ENCODE measurements at places on chromosomes 12 and 14.

GRCh38 chr12:122527478-122527944, 462 bp downstream of the KNTC1 start:
- DNase-seq = no peak

DNA sequence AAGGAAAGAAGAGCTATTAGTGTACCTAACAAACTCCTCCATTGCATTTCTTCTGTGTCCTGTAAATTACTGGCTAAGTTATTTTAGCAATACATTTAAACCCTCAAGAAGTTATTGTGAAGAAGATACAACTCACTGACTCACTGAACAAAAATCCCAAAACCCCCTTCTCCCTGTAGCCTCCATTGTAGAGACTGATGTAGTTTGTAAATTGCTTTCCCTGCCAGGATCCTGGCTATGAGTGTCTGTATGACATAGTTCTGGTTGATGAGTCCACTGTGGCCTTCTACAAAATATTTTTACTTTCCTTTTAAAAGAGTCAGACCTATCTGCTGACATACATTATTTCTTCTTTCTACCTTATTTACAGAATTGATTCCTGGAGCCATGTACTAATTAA, 155.6 kb downstream of the SLC6A15 start:
- DNase-seq = no peak

- DNase-seq = no peak
Observed at GRCh38 chr12:128643155-128643554, 180.6 kb downstream of the SLC15A4 start.

DNA sequence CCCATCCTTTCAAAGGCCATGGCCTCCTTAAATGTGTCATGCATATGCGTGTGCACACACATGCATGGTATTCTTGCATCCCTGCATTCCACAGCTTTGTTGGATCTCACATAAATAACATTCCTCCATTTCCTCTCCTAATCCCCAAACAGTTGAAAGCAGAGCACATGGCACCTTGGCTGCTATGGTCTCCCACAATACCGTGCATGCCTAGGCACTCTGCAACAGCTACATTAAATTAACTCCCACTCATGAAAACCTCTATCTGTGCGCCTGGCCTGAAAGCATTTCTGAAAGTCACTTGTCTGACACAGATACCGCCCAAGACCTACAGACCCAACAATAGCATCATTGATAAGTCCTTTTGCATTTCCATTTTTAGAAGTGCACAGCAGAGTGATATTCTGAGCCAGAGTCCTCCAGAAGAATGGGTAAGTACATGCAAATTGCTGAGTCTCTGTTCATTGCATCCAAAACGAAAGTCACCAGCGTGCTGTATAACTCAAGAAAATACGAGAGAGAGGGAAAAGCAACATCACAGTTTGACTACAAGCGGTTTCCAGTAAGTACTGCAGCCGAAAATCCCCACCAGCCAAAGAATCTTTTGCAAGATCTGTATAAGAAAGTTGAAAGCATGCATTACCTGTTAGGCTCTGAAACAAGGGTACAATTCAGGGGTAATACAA, 436 bp downstream of the ASB2 start:
- DNase-seq = no peak

GRCh38 chr12:90290980-90291975, 582.6 kb upstream of the ATP2B1 start:
- DNase-seq = no peak

GRCh38 chr12:52248541-52249461, 15.8 kb downstream of the KRT7 start:
- DNase-seq = peak; percentile 42

DNA sequence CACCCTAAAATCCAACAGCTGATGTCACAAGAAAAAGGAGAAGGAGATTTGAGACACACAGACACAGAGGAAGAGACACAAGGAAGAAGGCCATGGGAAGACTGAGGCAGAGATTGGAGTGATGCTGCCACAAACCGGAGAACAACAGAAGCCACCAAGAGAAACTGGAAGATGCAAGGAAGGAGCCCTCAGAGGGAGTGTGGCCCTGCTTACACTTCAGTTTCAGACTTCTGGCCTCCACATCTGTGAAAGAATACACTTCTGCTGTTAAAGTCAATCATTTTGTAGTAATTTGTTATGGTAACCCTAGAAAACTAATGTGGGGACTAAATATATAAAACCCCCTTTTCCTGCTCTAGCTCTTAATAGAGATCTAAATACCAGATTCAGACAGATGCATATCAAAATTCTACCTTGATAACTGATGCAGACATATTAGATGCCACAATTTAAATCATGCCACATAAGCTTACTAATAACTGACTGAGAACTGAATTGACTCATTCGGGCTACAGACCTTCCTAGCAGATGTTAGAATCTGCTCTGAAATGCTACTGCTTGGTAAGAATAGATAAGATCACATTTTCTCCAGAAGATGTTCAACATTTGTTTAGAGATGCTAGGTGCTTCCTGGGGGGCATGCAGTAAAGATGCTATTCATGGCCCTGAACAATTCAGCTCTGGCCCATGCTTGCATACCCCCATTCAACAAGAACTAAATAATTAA, 113.1 kb upstream of the CCND2 start:
- DNase-seq = no peak

GRCh38 chr12:11092128-11092527, at the start of gene TAS2R43:
TAS2R43 (minus strand) TSS chr12:11092313; CDS start chr12:11092229, 84 bp downstream.
- DNase-seq = no peak

DNA sequence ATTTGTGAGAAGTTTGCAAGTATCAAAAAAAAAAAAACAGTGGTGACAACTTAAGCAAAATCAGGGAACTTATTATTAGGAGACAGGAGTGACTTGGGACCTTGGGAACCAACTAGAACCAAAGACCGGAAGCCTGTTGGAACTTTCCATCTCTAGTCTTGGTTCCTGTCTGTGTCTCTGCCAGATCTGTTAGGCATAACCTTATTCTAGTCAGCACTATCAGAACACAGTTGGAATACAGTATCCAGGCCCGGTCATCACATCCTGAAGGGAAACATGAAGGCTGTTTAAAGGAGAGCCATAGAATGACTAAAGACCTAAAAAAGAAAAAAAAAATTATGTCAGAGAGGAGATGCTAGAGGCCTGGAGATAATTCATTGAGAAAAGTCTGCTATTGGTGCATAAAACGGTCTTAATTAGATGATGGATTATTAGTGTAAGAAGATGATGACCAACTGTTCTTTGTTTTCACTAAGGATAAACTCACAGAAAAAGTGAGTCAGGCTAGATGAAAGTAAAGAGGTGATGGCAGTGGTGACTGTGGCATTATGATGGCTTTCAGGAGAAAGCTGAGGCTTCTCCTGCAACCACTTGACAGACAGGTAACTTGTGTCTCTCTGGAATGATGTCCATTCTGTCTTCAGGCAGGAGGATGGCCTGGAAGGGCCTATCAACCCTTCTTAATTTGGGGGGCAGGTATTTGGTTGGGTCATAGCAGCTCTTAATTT, 28.2 kb downstream of the DACT1 start:
- no peak for DNase-seq

- DNase-seq = no peak
Observed at GRCh38 chr14:50599700-50600444, 39.9 kb downstream of the ATL1 start.

DNA sequence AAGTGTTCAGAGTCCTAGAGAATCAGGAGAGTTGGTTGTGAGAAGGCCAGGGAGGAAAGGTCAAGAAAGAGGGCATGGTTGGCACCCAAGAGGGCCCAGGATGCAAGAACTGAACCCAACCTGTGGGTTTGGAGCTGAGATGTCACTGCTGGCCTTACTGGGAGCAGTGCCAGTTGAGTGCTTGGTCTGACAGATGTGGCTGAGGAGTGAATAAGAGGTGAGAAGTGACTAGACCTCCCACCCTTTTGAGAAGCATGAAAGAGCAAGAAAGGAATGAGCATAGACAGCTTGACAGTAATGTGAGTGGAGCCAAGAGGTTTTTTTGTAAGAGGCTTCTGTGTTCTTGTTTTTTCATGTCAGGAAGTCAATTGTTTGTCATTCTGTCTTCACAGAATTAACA, 95.3 kb downstream of the FGD4 start:
- no peak for DNase-seq

DNA sequence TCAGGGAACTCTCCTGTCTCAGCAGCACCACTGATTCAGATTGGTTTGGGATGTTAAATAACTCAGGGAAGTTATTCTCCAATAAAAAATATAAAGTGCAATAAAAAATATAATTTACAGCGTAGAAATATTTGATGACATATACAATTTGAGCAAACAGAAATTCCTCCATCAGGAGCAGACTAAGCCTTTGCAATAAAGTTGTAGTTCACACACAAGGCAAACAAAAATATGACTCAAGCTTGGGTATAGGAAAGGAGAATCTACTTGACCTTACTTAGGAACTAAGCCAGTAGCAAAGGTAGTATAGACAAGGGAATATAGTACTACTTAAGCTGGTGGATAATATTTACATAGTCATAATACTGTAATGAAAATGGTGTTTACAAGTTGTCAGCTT, 264.1 kb downstream of the KIF21A start:
- DNase-seq = no peak

GRCh38 chr12:121793838-121794533, 498 bp upstream of the RHOF start:
- DNase-seq = peak; percentile 97

GRCh38 chr14:106069804-106070625, 543.6 kb downstream of the TMEM121 start:
- DNase-seq = no peak

DNA sequence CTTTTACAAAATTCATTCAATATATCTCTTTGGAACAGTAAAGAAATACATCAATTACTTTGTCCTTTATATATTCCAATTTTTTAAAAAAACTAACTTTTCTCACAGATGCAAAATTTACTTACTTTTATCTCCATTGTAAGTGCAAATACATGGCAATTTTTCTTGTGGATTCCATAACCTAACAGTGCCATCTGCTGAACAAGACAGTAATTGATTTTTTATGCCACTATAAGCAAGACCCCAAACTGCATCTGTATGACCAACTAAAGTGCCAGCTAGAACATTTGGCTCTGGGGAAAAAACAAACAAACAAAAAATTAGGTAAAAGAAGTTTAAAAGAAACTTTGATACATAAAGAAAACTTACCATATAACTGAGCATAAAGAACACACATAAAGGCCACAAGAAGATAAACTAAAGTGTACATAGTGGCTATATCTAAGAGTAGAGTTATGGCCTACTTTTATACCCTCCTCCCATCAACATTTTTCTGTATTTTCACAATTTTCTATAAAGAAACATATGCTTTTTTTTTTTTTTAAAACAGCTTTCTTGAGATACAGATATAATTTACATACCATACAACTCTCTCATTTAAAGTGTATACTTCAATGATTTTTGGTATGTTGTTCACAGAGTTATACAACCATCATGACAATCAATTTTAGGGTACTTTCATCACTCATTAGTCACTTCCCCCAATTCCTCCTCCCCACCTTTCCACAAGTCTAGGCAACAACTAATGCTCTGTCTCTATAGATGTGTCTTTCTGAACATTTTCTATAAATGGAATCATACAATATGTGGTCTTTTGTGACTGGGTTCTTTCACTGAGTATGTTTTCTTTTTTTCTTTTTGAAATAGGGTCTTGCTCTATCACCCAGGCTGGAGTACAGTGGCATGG, 32.6 kb downstream of the COCH start:
- no peak for DNase-seq

DNA sequence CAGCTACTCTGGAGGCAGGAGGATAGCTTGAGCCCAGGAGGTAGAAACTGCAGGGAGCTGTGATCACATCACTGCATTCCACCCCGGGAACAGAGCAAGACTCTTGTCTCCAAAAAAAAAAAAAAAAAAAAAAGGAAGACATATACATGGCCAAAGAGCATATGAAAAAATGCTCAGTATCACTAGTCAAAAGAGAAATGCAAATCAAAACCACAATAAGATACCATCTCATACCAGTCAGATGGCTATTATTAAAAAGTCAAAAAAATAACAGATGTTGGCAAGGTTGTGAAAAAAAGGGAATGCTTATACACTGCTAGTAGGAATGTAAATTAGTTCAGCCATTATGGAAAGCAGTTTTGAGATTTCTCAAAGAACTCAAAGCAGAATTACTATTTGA, 174.8 kb upstream of the ATF7IP start:
- no peak for DNase-seq

GRCh38 chr14:48537600-48537999, 862.2 kb upstream of the MDGA2 start:
- DNase-seq = no peak

DNA sequence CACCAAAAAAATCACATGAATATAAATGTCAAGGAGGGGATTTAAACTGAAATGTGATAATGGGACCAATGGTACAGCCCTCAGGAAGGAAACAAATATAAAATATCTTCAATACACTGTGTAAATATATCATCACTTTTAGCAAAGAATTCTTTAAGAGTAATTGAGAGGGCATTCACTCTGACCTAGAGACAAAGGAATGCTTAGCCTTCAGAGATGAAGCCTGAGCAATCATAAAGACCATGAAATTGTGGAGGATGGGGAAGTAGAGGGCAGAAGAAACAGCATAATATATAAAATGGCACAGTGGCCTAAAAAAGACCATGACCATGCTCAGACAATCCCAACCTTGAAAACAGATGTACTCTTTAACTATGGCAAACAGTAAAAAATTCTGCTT, 20.4 kb downstream of the YAF2 start:
- DNase-seq = no peak

DNA sequence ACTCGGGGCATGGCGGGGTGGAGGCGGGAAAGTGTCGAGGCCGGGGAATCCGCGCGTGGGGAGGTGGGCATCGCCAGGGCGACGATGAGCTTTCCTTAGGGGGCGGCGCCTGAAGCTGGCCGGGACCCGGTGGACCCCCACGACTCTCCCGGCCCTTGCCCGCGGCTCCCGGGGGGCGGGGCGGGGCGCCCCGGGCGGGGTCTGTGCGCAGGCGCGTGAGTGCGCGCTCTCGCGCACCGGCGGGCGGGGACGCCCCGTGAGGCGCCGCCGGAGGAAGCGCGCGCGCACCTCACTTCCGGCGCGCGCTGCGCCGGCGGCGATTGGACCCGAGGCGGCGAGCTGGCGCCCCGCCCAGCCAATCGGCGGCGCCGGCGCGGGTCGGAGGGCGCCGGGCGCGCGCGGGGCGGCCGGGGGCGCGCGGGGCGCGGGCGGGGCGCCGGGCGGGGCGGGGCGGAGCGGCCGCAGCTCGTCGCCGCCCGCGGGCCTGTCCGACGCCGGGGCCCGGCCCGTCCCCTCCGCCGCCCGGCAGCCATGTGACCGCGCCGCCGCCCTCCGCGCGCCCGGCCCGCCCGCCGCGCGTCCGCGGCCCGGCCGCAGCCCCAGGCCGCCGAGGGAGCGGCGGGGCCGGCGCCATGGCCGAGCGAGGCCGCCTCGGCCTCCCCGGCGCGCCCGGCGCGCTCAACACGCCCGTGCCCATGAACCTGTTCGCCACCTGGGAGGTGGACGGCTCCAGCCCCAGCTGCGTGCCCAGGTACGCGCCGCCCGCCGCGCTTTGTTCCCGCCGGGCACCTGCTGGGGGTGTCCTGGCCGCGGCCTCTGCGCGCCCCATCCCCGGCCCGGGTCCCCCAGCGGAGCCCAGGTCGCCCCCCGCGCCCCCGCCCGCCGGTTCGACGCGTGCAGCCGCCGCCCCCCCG, at the start of gene PACS2:
TSS of gene PACS2 (plus strand) at position 462 of the 914 bp plus-strand sequence. CDS start at position 633, 171 bp downstream.
- peak; percentile 87 for DNase-seq

DNA sequence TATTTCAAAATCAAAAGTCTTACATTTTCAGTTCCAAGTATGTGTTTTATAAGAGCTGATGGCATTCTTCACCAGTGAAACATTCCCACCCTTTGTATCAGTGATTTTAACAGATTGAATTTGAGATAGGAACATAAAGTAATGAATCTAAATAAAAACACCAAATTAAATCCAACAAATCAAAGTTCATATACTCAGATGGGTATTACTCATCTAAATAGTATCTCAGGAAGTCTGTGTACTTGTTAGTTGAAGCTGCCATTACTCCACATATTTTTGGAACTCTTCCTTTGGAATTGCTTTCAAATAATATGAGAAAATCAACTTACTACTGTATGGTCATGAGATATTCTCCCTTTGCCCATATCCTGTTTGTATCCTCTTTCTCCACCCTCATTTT, 89.1 kb downstream of the MIA2 start:
- no peak for DNase-seq

Measured in activated CD8-positive, alpha-beta memory T cell treated with anti-CD3 and anti-CD28 coated beads, Interleukin-2, amount 50 U/mL, for 48 hours (primary cell).